ENCODE measurements at places on chromosomes 5 and 9.

- no peak for DNase-seq
Observed at GRCh38 chr5:177547736-177548135, 6.6 kb downstream of the FAM193B start.

DNA sequence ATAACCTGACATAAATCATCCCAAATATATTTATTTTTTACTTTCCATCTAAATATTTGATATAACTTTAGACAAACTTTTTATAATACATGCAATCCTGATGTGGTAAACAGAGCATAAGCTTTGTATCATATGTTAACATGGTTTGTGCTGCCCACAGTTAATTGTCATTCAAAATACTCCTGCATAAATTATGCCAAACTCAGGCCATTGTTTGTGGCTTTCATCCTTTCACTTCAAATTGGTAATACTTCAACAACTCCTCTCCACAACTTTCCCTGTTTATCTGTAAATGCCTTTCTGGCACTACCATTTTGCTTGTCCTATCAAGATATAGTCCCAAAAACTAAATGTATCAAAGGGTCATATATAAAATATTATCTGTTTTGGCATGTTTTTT, 586.7 kb downstream of the HINT1 start:
- no peak for DNase-seq

GRCh38 chr5:119355244-119355638, 578 bp upstream of the TNFAIP8 start:
- no peak for DNase-seq

DNA sequence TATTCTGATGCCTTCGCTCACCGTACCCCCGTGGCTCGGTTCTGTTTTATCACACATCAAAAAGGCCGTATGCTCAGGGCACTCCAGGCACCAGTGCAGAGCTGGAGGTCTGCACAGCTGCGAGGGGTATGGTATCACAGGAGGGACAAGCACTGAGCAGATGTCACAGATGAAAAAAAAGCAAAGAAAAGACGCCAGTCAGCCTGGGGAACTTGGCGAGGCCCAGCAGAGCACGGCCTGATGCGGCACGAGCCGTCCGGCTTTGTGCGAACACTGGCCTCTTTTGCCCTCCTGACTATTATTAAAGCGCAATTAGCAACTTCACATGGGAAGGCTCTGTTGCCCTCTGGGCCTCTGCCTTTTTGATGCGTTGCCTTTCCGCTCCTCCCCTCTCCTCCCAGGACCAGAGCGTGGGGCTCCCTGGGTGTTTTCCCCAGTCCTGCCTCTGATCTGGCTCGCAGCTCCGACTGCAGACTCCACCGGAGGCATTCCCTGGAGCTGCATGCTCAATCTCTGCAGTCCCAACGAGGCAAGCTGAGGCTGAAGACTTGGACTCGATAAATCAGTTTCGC, 44.4 kb downstream of the AK8 start:
- no peak for DNase-seq

All from right hindlimb (tissue), 1 donor.